ENCODE measurements at places on chromosomes 4 and X.

- no peak for DNase-seq
Observed at GRCh38 chr4:78247536-78248285, 190.6 kb downstream of the FRAS1 start.

DNA sequence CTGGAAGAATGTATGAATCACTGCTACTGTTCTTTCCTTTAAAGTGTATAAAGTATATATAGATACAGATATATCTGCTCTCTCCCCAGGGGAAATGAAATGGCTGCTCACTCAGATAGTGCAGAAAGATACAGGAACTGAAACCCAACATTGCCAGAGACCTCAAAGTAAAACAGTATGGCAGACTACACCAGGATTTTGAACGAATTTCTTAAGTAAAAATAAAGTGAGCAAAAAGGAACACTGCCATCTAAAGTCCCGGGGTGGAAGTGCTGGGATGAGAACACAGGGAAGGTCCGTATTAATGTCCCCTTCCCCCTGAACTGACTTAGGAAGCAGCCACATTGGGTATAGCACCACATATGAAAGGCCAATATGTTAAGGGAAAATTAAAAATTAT lies 93.4 kb downstream of the TMA16 start:
- no peak for DNase-seq

DNA sequence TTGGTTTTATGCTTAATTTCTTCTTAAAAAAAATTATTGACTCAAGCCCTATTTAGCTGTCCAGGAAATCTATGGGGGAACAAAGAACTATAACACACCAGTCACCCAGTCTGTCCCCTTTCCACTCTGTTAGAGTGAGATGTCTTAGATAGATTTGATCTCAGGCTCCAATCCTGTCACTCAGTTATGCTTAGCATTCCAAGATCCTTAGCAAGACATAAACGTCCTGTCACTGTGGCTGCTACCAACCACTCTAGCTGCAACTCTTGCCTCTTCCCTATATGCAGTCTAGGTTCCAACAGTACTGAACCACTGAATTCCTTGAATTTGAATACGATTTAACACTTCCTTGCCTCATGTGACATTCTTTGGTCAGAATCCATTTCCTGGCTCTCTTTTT lies 241.9 kb upstream of the NWD2 start:
- DNase-seq = no peak

- no peak for DNase-seq
Observed at GRCh38 chr4:119032921-119033685, 102.5 kb upstream of the MYOZ2 start.

GRCh38 chr4:149248191-149248764 lies 567.4 kb downstream of the IQCM start:
- DNase-seq = no peak

- DNase-seq = no peak
Observed at GRCh38 chrX:13090339-13091110, 46.1 kb upstream of the FAM9C start.

GRCh38 chrX:14948691-14949090 lies 75.5 kb downstream of the MOSPD2 start:
- no peak for DNase-seq

DNA sequence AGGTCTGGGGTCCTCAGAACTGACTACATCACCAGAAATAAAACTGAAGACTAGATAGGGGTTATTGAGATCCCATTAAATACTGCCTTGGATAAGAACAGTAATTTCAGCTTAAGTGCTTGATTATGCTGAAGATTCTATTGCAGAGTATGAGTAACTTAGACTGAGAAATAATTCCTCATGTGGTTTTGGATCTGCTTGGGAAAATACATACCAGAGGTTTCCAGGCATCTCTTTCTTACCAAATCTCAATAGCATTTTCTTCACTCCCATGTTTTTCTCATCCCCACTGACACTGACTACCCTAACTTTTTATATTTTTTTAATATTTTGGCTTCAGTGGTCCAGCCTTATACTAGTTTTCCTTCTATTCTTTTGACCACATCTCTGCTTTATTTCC lies 92.0 kb upstream of the TEX13D start:
- DNase-seq = no peak

- no peak for DNase-seq
Observed at GRCh38 chr4:2451821-2452785, 16.8 kb upstream of the RNF4 start.

- no peak for DNase-seq
Observed at GRCh38 chr4:177483760-177484159, 41.5 kb upstream of the AGA start.

DNA sequence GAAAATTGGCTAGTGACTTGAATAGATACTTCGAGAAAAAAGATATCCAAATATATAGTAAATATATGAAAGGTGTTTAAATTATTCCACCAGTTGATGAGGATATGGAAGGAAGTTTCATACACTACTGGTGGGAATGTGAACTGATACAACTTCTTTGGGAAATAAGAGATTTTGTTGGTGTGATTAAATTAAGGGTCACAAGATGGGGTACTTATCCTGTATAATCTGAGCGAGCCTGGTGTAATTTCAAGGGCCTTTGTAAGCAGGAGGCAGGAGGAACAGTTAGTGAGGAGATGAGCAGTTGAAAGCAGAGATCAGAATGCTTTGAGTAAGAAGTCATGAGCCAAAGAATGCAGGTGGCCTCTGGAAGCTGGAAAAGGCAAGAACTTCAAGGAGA lies 192.2 kb downstream of the KCTD8 start:
- no peak for DNase-seq

- DNase-seq = no peak
Observed at GRCh38 chrX:24982306-24982965, 33.3 kb downstream of the ARX start.

GRCh38 chr4:120730777-120731320 lies 191.7 kb downstream of the PRDM5 start:
- no peak for DNase-seq

Measured in activated naive CD4-positive, alpha-beta T cell treated with anti-CD3 and anti-CD28 coated beads, Interleukin-2, amount 50 U/mL, for 16 hours (primary cell).